ENCODE measurements at places on chromosomes 16 and 17. TPM values are rescaled to one million over a fixed set of nuclear protein-coding genes. Genes with fewer than 3 reads are reported as not detected.

- no peak overlapping the region for H3K27ac ChIP-seq
- peaks cover 75% of the 10 kb centered on the region for H3K27me3 ChIP-seq
- no peaks in the 10 kb centered on the region for H3K36me3 ChIP-seq
- no peaks in the 10 kb centered on the region for H3K4me1 ChIP-seq
- H3K4me3 ChIP-seq, result no peak overlapping the region
Observed at GRCh38 chr17:39866013-39866730, 1.8 kb upstream of the ZPBP2 start.

DNA sequence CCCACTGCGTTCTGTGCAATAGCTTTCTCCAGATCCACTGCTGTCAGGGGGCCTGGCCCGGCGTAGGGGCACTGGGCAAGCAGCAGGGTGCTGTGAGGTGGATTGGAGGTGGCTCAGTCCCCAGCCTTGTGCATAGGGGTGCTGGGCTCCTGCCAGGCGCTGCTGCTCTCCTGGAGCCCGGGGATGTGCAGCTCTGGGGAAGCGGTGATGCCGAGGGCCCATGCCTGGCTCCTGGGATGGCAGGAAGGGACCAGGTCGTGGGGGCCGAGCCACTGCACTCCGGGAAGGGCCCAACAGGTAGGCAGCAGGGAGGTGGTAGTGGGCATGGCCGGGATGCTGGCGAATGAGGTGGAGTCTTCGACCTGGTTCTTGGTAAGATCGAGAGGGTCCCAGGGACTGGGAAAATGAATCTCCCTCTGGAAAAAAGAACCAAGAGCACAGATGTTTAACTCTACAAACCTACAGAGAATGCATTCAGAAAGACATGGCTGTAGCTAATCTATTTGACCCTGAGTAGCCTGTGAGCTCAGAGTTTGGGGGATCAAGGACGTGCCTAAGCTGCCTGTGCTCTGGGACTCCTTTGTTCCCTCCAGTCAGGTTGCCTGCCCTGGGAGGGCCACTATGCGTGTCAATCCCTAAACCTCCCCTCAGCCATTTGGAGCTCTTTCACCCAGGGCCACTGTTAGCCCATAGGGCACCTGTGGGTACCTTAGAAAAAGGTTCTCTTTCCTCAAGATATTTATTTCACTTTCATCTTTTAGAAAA is 6.6 kb upstream of the SUPT4H1 start:
- H3K27ac ChIP-seq, result no peak overlapping the region
- peaks cover 1% of the 10 kb centered on the region for H3K27me3 ChIP-seq
- no peak for DNase-seq
- no peak overlapping the region for H3K4me3 ChIP-seq
- no peaks in the 10 kb centered on the region for H3K36me3 ChIP-seq
- H3K4me1 ChIP-seq, result no peaks in the 10 kb centered on the region

Gene ITGAX
- total RNA-seq, result 1.4 TPM

DNA sequence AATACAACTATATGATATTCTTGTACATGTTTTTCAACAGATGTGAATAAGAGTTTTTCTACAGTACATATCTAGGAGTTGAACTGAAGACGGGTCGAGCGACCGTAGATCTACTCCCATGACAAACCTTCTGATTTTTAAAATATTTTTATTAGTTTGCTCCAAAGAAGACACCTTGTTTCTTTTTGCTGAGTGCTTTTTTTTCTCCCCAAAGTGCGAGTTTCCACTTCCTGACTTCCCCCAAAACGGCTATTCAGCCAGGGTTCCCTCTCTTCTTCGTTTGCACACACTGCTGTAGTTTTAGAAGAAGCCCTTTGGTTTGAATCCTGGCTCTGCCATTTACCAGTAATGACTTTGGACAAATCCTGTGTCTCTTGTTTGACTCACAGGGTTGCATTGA is 241.7 kb upstream of the MAF start:
- H3K27me3 ChIP-seq, result no peaks in the 10 kb centered on the region
- H3K4me3 ChIP-seq, result no peak overlapping the region
- H3K4me1 ChIP-seq, result no peaks in the 10 kb centered on the region
- H3K27ac ChIP-seq, result no peak overlapping the region
- DNase-seq, result no peak

DNA sequence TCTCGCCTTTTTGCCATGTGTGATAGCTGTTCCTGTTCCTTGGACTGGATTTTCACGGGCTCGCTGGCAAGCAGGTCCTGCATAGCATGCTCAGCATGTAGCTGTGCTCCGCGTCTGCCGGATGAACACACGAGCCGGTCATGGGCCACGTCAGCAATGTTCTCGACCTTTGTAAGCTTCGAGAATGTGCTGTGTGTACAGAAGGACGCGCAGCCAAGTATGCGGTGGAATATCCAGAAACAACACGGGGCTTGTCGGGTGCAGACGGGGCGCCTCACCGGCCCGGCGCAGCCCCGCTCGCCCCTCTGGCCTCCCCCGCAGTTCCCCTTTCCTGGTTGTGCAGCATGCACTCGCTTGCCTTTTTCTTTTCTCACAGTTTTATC is 42.2 kb downstream of the RPTOR start:
- H3K4me3 ChIP-seq, result no peak overlapping the region
- H3K36me3 ChIP-seq, result no peaks in the 10 kb centered on the region
- no peak for DNase-seq
- H3K27me3 ChIP-seq, result no peaks in the 10 kb centered on the region

Gene CMTM1
- total RNA-seq, result 9.3 TPM

- no peak overlapping the region for H3K27ac ChIP-seq
- H3K4me3 ChIP-seq, result no peak overlapping the region
- H3K36me3 ChIP-seq, result peaks cover 4% of the 10 kb centered on the region
Observed at GRCh38 chr16:1729445-1729844, 23.4 kb downstream of the MAPK8IP3 start.

- H3K4me3 ChIP-seq, result no peak overlapping the region
- no peak for DNase-seq
- H3K27ac ChIP-seq, result no peak overlapping the region
- no peaks in the 10 kb centered on the region for H3K36me3 ChIP-seq
- H3K27me3 ChIP-seq, result no peaks in the 10 kb centered on the region
Observed at GRCh38 chr16:66541388-66542355, 8.2 kb downstream of the TK2 start.

GRCh38 chr16:30354423-30355143 is 525 bp downstream of the CD2BP2 start:
- H3K27me3 ChIP-seq, result no peaks in the 10 kb centered on the region
- H3K36me3 ChIP-seq, result peaks cover 34% of the 10 kb centered on the region
- DNase-seq, result peak; percentile 58
- H3K27ac ChIP-seq, result peak overlapping the region; percentile 95

- H3K4me1 ChIP-seq, result peaks cover 62% of the 10 kb centered on the region
- H3K27me3 ChIP-seq, result no peaks in the 10 kb centered on the region
- peak overlapping the region; percentile 72 for H3K27ac ChIP-seq
- H3K4me3 ChIP-seq, result no peak overlapping the region
- no peaks in the 10 kb centered on the region for H3K36me3 ChIP-seq
Observed at GRCh38 chr17:3888343-3889171, 4.3 kb downstream of the CAMKK1 start.

- no peak overlapping the region for H3K27ac ChIP-seq
- H3K4me1 ChIP-seq, result no peaks in the 10 kb centered on the region
- no peak overlapping the region for H3K4me3 ChIP-seq
Observed at GRCh38 chr17:29099527-29099926, 56.6 kb downstream of the PIPOX start.

- no peak overlapping the region for H3K27ac ChIP-seq
- peaks cover 3% of the 10 kb centered on the region for H3K4me1 ChIP-seq
- H3K4me3 ChIP-seq, result no peak overlapping the region
- no peak for DNase-seq
Observed at GRCh38 chr17:44241106-44241624, 21.7 kb upstream of the UBTF start.

Gene CLDN7
- total RNA-seq, result 27.9 TPM

Gene OTOP2
- not detected for total RNA-seq

Gene ELMO3
- 4.3 TPM for total RNA-seq

Gene RPL23
- total RNA-seq, result 1,270 TPM

- H3K4me3 ChIP-seq, result no peak overlapping the region
- no peak for DNase-seq
- H3K27ac ChIP-seq, result no peak overlapping the region
- peaks cover 18% of the 10 kb centered on the region for H3K36me3 ChIP-seq
- H3K27me3 ChIP-seq, result no peaks in the 10 kb centered on the region
Observed at GRCh38 chr17:28862561-28862960, 7.7 kb downstream of the ERAL1 start.

Gene LDAF1
- total RNA-seq, result 20.4 TPM

GRCh38 chr17:47223007-47223406 is 13.9 kb downstream of the MYL4 start:
- no peaks in the 10 kb centered on the region for H3K27me3 ChIP-seq
- H3K36me3 ChIP-seq, result no peaks in the 10 kb centered on the region
- H3K4me3 ChIP-seq, result no peak overlapping the region
- H3K4me1 ChIP-seq, result peaks cover 40% of the 10 kb centered on the region
- peak overlapping the region; percentile 67 for H3K27ac ChIP-seq
- DNase-seq, result peak; percentile 66

- no peak overlapping the region for H3K4me3 ChIP-seq
- H3K36me3 ChIP-seq, result no peaks in the 10 kb centered on the region
- no peak overlapping the region for H3K27ac ChIP-seq
Observed at GRCh38 chr16:70657956-70658355, 11.6 kb downstream of the IL34 start.

Gene UNC13D
- 7.1 TPM for total RNA-seq

Gene GFAP
- total RNA-seq, result not detected

Gene WIPF2
- total RNA-seq, result 29.0 TPM

Gene KRTAP4-6
- total RNA-seq, result not detected

DNA sequence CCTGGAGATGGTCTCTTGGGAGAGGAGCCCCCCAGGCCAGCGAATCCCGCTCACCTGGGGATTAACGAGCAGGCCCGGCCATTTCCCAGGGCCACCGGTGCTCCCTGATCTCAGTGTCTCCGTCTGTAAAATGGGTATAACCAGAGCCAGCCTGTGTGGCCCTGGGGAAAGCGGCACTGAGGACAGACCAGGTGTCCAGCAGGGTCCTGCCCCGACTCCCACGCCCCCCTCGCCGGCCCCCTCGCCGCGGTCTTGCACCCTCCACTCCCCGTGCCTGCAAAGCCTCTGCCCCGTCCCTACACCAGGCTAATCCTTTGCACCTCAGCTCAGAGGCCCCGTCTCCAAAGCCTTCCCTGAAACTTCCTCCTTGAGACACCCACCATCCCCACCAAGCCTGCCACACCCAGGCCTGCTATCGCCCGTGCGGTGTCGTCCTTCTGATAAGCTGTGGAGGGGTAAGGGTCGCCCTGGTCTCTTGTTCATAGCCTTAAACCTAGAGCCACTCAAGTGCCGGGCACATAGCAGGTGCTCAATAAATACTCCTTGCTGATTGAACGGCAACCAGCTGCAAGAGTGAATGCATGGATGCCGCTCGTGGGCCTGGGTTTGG is 259.1 kb downstream of the C16orf95 start:
- no peak overlapping the region for H3K27ac ChIP-seq
- no peak overlapping the region for H3K4me3 ChIP-seq
- no peaks in the 10 kb centered on the region for H3K36me3 ChIP-seq
- H3K4me1 ChIP-seq, result peaks cover 37% of the 10 kb centered on the region

DNA sequence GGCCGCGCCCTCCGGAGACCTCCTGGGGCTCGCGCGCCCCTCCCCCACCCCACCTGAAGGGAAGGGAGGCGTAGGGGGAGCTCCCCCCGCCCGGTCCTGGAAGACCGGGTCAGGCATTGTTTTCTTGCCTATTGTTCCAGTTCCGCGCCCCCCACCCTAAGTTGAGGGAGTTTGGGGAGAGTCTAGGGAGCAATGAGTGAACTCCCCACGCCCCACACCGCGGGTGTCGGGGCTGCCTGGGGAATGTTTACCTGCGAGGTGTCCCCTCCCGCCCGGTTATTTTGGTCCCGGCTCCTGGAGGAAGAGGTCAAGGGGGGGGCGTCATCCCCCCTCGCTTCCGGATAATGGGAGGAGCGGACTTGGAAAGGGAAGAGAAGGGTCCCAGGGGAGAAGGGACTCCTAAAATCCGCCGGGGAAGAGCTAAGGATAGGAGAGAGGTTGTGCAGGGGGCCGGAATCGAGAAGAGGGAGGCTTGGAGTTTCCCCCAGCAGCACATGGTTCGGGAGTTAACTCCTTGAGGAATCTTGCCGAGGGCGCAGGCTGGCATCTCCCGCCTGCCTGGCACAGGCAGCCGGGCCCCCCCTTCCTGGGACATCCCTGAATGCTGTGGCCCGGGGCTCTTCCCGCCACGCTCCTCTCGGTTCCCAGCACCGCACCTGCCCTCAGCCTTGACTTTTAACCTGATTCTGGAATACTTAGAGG is 881 bp downstream of the MLLT6 start:
- no peaks in the 10 kb centered on the region for H3K27me3 ChIP-seq
- DNase-seq, result peak; percentile 24
- no peak overlapping the region for H3K27ac ChIP-seq
- H3K4me1 ChIP-seq, result peaks cover 40% of the 10 kb centered on the region
- H3K4me3 ChIP-seq, result peak overlapping the region; percentile 81
- H3K36me3 ChIP-seq, result peaks cover 14% of the 10 kb centered on the region

GRCh38 chr17:40470932-40471828 is 27.9 kb downstream of the IGFBP4 start:
- H3K4me1 ChIP-seq, result no peaks in the 10 kb centered on the region
- no peaks in the 10 kb centered on the region for H3K27me3 ChIP-seq
- no peak overlapping the region for H3K4me3 ChIP-seq
- no peak overlapping the region for H3K27ac ChIP-seq
- no peaks in the 10 kb centered on the region for H3K36me3 ChIP-seq

GRCh38 chr16:27238591-27238990 is 30.0 kb downstream of the NSMCE1 start:
- H3K4me3 ChIP-seq, result no peak overlapping the region
- peaks cover 85% of the 10 kb centered on the region for H3K4me1 ChIP-seq
- H3K27ac ChIP-seq, result peak overlapping the region; percentile 99
- H3K27me3 ChIP-seq, result no peaks in the 10 kb centered on the region

Gene ZNF469
- total RNA-seq, result 6.3 TPM

DNA sequence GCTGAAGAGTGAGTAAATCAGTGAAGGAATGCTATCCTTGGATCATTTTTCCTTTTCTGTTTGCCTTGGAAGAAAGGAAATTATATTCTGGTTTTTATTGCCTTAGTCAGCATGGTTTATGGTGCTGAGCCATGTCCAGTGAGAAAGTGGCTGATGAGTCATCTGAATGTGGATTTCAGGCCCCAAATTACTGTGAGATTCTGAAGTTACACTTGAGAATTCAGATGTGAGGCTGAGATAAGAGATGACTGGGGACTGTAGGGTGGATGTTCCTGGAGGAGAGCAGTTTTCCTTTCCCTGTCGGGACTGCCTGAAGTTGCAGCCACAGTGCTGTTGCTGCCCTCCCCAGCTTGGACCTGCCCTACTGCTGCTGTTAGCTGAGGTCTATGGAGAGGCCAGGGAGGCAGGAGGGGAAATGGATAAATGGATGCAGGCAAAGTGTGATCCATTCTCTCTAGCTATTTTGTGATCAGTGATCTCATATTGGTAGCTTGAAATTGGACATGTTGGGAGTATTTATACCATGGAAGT is 4.2 kb upstream of the MAP3K14 start:
- peak; percentile 89 for DNase-seq
- H3K4me1 ChIP-seq, result peaks cover 24% of the 10 kb centered on the region
- no peak overlapping the region for H3K4me3 ChIP-seq
- H3K27ac ChIP-seq, result peak overlapping the region; percentile 20

Gene ATAD5
- 9.4 TPM for total RNA-seq

DNA sequence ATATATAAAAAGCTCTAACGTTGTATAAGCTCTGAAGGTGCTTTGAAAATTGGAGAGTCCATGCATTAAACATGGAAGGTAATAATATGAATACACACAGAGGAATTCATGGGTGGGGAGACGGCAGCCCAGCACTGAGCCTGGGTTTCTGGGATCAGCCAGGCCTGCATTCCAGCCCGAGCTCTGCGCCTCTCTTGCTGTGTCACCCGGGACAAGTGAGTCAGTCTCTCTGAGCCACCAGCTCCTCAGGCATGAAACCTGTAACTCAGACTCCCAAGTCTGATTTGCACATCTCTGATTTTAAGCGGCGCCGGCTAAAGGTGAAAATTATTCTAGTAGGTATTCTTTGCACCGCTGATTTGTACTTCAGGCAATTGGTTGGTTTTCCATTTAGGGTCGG is 238.8 kb downstream of the MRTFB start:
- no peak overlapping the region for H3K4me3 ChIP-seq
- H3K27me3 ChIP-seq, result no peaks in the 10 kb centered on the region
- no peaks in the 10 kb centered on the region for H3K4me1 ChIP-seq
- H3K27ac ChIP-seq, result no peak overlapping the region

Gene FA2H
- total RNA-seq, result not detected
